ENCODE measurements at places on chromosomes 4 and X. TPM values are rescaled to one million over a fixed set of nuclear protein-coding genes. Genes with fewer than 3 reads are reported as not detected.

- DNase-seq, result no peak
Observed at GRCh38 chrX:8273451-8273895, 102.4 kb upstream of the VCX2 start.

DNA sequence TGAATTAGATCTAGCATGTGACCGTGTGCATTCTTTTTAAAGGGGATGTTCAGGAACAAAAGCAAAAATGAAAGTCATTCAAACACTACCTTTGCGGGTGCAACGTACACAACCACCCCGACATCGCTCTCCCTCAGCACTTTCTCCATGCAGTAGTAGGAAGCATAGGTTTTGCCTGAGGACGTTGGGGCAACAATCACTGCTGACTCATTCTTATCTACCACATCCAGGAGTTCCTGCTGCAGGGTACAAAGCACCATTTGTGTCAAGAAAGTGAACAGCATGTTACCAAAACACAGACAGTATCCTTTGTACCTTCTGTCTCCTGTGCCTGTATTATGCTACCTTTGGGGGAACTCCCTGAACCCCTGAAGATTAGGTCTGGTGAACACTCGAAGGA, 58.6 kb downstream of the DDX60L start:
- no peak for DNase-seq

GRCh38 chrX:13376857-13377549, 57.1 kb upstream of the ATXN3L start:
- peak; percentile 95 for DNase-seq

- DNase-seq, result no peak
Observed at GRCh38 chr4:107778784-107779530, 45.8 kb upstream of the SGMS2 start.

DNA sequence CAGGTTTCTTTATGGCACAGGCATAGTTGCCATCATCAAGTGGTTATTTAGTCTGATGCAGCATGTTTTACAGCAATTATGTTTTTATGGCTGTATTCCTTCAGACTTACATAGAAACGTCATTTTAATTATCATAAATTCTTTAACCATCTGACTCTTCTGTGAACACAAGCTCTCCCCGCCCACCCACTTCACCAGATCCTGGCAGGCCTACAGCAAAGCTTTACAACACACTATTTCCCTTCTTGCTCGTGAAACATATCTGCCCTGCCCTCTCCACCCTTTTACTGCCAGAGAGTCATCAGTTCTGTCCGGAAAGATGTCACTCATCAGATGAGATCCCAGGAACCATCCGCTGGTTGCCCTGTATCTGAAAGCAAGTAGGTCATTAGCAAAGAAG, 120.5 kb downstream of the HS6ST2 start:
- DNase-seq, result peak; percentile 1

DNA sequence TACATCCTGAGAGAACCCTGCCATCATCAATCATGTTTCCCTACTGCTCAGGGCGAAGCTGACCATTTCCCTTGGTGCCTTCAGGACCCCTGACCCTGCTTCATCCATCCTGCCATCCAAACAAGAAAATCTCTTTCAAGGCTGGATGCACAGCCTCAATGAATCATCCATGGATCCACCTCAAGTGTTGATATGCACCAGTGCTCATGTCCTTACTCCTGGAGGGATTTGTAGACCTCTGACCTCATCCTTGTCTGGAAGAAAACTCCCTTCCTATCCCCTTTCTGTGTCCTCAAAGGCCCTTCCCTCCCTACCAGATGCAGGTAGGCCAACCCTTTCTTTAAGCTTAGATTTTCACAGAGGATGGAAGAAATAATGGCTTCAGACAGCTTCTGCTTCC, 24.6 kb downstream of the BEX3 start:
- DNase-seq, result no peak

- no peak for DNase-seq
Observed at GRCh38 chr4:121140716-121141460, 23.2 kb downstream of the TNIP3 start.

DNA sequence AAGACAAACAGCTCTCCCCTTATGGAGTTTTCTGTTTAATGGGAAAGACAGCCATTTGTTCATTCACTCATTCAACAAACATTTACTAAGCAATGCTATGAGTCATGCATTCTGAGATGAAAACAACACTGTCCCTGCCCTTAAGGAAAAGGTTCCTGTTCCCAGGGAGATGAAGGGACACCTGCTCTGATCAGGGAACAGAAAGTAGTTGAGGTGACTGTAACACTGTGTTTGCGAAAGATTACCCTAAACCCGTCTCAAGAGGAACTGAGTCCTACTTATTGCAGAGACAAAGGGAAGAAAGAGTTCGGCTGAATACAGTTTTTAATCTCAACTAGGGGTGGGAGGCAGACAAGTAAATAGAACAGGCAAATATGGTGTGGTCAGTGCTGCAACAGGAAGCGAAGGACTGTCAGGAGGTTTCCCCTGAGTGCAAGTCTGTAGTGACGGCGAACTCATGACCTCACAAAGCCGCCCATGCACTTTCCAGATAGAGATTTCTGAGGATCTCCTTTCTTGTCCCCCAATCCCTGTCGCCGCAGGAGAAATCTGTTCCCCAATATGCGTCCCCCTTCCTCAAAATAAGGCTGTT, 712 bp downstream of the STX18 start:
- DNase-seq, result no peak

DNA sequence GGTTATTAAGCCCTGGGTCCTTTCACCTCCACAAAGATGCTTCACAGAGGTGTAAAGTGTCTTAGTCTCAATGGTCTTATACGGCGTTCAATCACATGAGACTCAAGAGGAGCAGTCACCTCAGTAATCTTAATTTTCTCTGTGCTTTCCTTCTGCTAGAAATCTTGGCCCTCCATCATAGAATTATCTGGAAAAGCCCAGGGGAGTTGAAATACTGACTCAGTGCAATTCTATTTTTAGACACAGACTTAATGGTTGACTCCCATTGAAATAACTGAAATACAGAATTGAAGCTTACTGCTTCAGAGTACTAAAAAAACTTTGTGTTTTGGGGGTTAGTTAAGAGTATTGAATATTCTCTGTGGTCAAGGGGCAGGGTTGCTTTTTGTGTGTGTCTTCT, 94.5 kb upstream of the IL15 start:
- DNase-seq, result no peak

DNA sequence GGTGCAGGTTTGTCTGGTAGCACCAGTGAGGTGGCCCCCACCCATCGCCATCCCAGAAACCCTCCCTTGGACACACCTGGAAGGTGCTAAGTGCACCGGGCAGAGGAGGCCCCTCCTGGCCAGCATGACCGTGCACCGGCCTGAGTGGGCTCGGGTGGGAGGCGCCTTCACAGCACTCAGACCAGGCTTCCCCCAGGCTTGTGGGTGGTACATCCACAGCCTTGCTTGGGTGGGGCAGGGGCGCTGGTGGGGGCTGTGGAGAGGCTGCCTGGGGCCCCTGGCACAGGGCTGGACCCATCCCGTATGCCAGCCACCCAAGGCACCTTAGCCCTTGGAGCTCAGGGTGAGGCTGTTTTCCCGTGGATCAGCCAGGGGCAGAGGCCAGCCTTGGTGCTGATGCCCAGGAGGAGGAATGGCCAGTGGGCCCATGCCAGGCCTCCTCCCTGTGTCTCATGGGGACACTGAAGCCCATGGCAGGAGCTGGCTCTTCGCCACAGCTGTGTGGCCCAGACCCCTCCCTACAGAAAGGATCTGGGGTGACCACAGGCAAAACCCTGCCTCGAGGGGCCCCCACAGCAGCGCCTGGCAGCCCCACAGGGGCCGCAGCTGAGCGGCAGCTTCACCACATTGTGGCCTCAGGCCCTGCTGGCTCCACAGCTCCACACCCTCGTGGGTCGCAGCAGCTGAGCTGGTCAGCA, 21.4 kb downstream of the NKX1-1 start:
- no peak for DNase-seq

DNA sequence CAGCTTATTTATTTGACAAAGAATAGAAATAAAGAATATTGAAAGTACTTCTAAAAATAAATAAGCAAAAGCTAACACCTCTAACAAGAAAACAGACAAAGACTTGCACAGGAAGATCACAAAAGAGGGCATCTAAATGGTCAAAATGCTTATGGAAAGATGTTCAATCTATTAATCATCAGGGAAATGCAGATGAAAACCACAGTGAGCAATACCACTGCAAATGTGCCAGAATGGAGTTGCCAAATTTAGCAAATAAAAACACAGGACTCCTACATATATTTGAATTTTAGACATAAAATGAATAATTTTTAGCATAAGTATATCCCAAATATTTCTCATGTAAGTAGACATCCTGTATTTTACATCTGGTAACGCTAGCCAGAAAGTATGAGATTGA, 56.1 kb upstream of the HPGD start:
- DNase-seq, result no peak

- no peak for DNase-seq
Observed at GRCh38 chr4:38740303-38740702, 42.5 kb downstream of the TLR10 start.

DNA sequence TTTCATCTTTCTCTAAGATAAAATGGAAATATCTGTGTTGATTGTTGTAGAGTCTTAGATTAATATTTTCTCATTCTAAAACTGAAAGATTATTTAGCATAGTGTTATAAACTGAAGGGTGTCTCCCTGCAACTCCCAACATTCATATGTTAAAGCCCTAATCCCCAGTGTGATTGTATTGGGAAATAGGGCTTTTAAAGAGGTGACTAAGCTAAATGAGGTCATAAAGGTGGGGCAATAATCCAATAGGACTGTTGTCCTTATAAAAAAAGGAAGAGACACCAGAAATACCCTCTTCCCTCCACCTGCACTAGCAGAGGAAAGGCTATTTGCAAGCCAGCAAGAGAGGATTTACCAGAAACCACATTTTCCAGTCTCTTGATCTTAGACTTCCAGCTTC, 1626.4 kb downstream of the C4orf33 start:
- no peak for DNase-seq

DNA sequence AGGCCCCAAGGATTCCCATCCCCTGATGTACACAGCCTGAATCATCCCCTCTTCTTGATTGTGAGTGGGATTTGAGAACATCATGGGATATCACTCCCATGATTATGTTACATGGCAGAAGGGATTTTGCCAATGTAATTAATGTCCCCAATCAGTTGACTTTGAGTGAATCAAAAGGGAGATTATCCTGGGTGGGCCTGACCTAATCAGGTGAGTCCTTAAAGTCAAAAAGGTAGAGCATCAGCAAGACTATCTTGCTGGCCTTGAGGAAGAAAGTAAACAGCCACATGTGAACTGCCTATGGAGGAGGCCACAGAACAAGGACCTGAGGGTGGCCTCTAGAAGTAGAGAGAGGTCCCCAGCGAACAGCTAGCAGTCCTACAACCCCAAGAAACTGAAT, 203.1 kb upstream of the ATP6AP2 start:
- no peak for DNase-seq

- DNase-seq, result no peak
Observed at GRCh38 chr4:88411491-88412096, 32.9 kb downstream of the HERC6 start.

- DNase-seq, result no peak
Observed at GRCh38 chr4:75710246-75710645, 14.1 kb upstream of the USO1 start.

DNA sequence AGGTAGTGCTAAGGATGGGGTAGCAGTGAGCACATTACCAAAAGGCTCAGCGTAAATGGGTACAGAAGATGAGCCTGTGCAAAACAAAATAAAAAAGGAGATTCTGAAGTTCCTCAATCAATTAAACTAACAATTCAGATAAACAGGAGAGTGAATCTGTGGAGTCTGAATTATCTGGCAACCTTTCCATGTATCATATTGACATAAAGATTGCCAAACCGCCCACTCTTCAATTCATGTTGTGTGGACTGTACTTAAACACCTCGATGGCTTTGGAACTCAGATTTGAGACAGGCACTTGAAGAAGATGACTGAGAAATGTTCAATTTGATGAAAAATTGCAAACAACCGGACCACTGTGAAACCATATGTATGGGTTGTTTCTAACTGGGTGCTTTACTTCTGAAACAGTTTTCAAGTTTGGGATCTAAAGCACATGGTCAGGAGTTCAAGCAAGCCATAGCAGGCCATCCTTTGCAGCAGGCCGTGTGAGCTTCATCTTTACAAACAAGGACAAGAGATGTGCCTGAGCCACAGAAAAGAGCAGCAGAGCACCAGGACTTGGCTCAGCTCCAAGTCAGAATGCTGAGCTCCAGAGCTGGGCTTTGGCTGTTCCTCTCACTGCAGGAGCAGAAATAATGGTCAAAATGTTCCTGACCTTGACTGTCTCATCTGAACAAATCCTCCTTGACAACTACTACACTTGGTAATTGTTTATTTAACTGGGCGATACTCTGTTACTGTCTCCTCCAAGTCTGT, 108.1 kb downstream of the MGST2 start:
- no peak for DNase-seq

DNA sequence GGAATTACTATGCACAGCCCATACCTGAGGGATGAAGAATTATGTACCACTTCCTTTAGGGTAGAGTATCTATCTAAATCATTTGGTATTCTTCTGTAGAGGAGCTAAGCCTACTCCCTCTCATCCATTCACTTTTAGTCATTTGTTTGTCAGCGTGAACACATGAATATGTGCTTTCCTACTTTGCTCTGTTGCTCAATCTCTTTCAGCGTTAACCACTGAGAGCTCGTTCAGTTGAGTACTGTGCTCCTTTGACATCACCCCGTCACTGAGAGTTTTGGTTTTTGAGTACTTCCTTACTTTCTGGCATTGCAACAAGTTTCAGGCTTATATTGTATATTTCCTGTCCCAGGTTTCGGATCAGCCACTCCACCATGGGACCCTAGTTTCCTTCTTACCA, 700.6 kb downstream of the NLGN4X start:
- no peak for DNase-seq

GRCh38 chr4:79445371-79445781, 37.3 kb upstream of the GK2 start:
- DNase-seq, result peak; percentile 13

DNA sequence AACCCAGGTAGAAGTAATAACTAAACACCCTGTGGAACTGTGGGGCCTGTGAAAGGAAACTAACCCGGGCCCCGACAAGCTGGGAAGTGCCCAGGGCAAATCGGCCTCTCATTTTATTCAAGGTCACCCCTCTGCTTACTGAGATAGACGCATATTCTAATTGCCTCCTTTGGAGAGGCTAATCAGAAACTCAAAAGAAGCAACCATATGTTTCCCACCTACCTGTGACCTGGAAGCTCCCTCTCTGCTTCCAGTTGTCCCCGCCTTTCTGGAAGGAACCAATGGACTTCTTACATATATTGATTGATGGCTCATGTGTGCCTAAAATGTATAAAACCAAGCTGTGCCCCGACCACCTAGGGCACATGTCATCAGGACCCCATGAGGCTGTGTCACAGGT, 23.1 kb upstream of the DHRSX start:
- no peak for DNase-seq

DNA sequence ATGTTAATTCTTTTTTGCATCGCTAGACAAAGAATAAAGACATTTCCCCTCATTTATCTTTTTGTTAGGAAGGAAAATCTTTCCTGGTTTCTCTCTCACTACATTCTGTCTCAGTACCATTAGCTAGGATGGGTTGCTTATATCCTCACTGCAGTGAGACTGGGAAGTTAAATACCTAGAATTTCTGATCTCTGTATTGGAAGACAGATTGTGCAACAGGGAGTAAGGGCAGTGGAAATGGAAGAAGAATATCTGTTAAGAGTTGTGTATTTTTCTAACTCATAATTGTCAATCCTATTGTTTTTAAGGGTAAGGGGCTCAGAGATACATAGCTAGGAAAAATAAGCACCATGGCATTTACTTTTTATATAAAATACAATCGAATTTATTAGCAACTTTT, 19.6 kb downstream of the PTPN13 start:
- DNase-seq, result no peak

The CACNA1F gene
- 0.10 TPM for total RNA-seq

The GRIA2 gene
- 3.8 TPM for total RNA-seq

The MAGEA9B gene
- not detected for total RNA-seq

The TLR2 gene
- total RNA-seq, result 10.2 TPM

The PGM2 gene
- total RNA-seq, result 35.5 TPM

The YY2 gene
- 2.5 TPM for total RNA-seq

The EVC gene
- total RNA-seq, result 24.5 TPM
